ENCODE measurements at places on chromosomes 4 and X.

GRCh38 chr4:38993683-38994082 is 38.5 kb downstream of the TMEM156 start:
- no peak for DNase-seq

- no peak for DNase-seq
Measured at GRCh38 chr4:74962584-74962983, 29.7 kb downstream of the PARM1 start.

- DNase-seq = no peak
Measured at GRCh38 chr4:69934150-69934549, 3.3 kb downstream of the CSN1S1 start.

DNA sequence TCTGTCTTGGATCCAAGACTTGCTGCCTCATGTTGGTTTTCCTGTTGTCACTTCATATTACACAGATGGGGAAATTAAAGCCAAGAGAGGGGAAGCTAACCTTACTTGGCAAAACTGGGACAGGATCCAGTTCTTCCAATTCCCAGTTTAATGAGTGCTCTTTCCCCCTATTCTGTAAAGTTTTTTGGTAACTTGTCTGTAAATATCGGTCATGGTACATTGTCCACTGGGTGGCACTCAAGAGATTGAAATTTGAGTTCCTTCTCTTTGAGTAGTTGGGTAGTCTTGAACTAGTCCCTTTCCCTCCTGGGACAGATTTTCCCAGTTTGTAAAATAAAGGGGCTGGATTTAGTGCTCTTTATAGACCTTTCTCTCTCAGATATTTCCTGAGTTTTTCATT is 12.4 kb upstream of the EOLA2 start:
- DNase-seq = no peak

All from stimulated activated CD4-positive, alpha-beta T cell treated with anti-CD3 and anti-CD28 coated beads, Interleukin-2, amount 100 ng/mL, for 4 hours (primary cell).